CD4-positive, alpha-beta memory T cell (primary cell): ENCODE measurements at places on chromosomes 11 and 22.

DNA sequence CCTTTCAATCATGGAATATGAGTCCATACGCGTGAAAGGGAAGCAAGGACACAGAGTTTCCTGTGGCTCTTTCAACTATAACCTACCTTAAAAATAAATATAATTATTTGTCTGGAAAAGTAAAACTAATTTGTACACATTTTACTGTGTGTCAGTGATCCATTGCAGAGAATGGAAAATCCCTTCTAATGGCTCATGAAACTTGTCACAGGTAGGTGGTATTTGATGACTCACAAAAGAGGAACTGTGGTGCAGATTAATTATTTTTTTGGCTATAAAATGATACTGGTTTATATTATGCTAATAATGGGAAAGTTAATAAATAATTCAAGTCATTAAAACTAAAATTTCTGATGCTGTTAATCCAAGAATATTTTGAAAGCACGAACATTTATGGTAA lies 792.2 kb downstream of the METTL15 start:
- no peak for DNase-seq

- peak; percentile 41 for DNase-seq
These were observed 29.9 kb downstream of the ARVCF start for GRCh38 chr22:19986410-19987341.

- DNase-seq, result no peak
These were observed 102.1 kb downstream of the C11orf91 start for GRCh38 chr11:33598426-33599069.

GRCh38 chr11:2691991-2692875 lies 7.6 kb downstream of the KCNQ1OT1 start:
- DNase-seq, result no peak
